Panc1 (cell line): ENCODE measurements at places on chromosomes 2 and 18. TPM values are rescaled to one million over a fixed set of nuclear protein-coding genes. Genes with fewer than 3 reads are reported as not detected.
A peak's percentile ranks its signal among the peaks of the same experiment; 100 is the strongest.

IL36B gene
- total RNA-seq: not detected

REG3A gene
- total RNA-seq: not detected

REG3G gene
- total RNA-seq: not detected

FAM237A gene
- total RNA-seq: not detected

PROC gene
- 1.1 TPM for total RNA-seq

STAM2 gene
- 29.1 TPM for total RNA-seq

PTPRN gene
- total RNA-seq: not detected

UGT1A10 gene
- total RNA-seq: not detected

LRRFIP1 gene
- 121 TPM for total RNA-seq

- no peak overlapping the region for H3K4me3 ChIP-seq
- no peak for DNase-seq
- no peak overlapping the region for H3K27ac ChIP-seq
- H3K36me3 ChIP-seq: no peaks in the 10 kb centered on the region
- no peaks in the 10 kb centered on the region for H3K27me3 ChIP-seq
- H3K4me1 ChIP-seq: no peaks in the 10 kb centered on the region
These were observed 37.5 kb downstream of the NR4A2 start for GRCh38 chr2:156294945-156295580.

DNA sequence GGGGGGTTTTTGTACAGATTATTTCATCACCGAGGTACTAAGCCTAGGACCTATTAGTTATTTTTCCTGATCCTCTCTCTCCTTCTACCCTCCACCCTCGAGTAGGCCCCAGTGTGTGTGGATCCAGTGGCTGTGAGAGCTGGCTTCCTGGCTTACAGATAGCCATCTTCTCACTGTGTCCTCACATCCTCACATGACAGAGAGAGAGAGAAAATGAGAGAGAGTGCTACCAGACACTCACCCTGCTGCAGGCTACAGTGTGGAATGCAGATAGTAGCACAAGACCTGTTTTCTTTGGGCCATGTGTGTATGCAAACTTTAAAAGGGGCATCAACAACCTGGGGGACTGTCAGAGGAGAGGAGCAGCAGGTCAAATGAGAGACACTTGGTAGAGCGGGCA lies 9.5 kb downstream of the KCNK3 start:
- H3K4me3 ChIP-seq: no peak overlapping the region
- DNase-seq: no peak
- H3K36me3 ChIP-seq: no peaks in the 10 kb centered on the region
- H3K27ac ChIP-seq: no peak overlapping the region
- no peaks in the 10 kb centered on the region for H3K27me3 ChIP-seq
- H3K4me1 ChIP-seq: peaks cover 6% of the 10 kb centered on the region; the same call in 1 of the 2 replicates

GRCh38 chr2:57886161-57886786 lies 160.3 kb upstream of the VRK2 start:
- no peak overlapping the region for H3K4me3 ChIP-seq
- H3K27ac ChIP-seq: no peak overlapping the region
- DNase-seq: no peak
- no peaks in the 10 kb centered on the region for H3K27me3 ChIP-seq

- H3K27ac ChIP-seq: no peak overlapping the region
- H3K36me3 ChIP-seq: no peaks in the 10 kb centered on the region
- no peaks in the 10 kb centered on the region for H3K27me3 ChIP-seq
- no peaks in the 10 kb centered on the region for H3K4me1 ChIP-seq
- no peak overlapping the region for H3K4me3 ChIP-seq
These were observed 104.5 kb downstream of the ZEB2 start for GRCh38 chr2:144415386-144415785.

GRCh38 chr18:28485210-28485801 lies 308.4 kb upstream of the CDH2 start:
- H3K27me3 ChIP-seq: no peaks in the 10 kb centered on the region
- no peak overlapping the region for H3K4me3 ChIP-seq
- H3K27ac ChIP-seq: no peak overlapping the region

- no peak overlapping the region for H3K27ac ChIP-seq
- H3K27me3 ChIP-seq: no peaks in the 10 kb centered on the region
- no peak for DNase-seq
- no peak overlapping the region for H3K4me3 ChIP-seq
- H3K4me1 ChIP-seq: peaks cover 8% of the 10 kb centered on the region; the same call in 1 of the 2 replicates
These were observed 95.0 kb downstream of the DGKD start for GRCh38 chr2:233449081-233449901.

DNA sequence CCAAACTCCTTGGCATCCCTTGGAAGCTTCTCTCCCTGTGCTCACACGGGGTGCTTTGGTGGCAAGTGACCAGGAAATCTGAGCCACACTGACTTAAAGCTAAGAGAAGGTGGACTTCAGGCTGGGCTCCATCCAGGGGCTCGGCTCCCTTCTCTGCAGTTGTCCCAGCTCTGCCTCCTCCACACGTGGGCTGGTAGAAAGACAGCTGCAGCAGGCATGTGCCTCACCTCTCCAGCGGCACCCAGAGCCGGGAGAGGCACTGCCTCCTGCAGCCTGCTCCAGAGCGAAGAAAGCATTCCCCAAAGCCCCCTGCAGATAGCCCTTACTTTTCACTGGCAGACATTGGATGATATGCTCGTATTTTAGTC lies 11.3 kb downstream of the KCNF1 start:
- H3K27me3 ChIP-seq: no peaks in the 10 kb centered on the region
- no peak overlapping the region for H3K27ac ChIP-seq
- no peaks in the 10 kb centered on the region for H3K4me1 ChIP-seq
- no peak overlapping the region for H3K4me3 ChIP-seq
- no peak for DNase-seq

- H3K27ac ChIP-seq: no peak overlapping the region
- no peaks in the 10 kb centered on the region for H3K36me3 ChIP-seq
- H3K4me1 ChIP-seq: no peaks in the 10 kb centered on the region
- no peaks in the 10 kb centered on the region for H3K27me3 ChIP-seq
- no peak for DNase-seq
- H3K4me3 ChIP-seq: no peak overlapping the region
These were observed 69.5 kb downstream of the GPD2 start for GRCh38 chr2:156505696-156506095.

- H3K4me1 ChIP-seq: no peaks in the 10 kb centered on the region
- H3K27ac ChIP-seq: no peak overlapping the region
- no peak for DNase-seq
- H3K4me3 ChIP-seq: no peak overlapping the region
- H3K27me3 ChIP-seq: peaks cover 7% of the 10 kb centered on the region; the same call in 1 of the 2 replicates
These were observed 212.4 kb downstream of the RPIA start for GRCh38 chr2:88903749-88904353.

- no peak overlapping the region for H3K4me3 ChIP-seq
- no peaks in the 10 kb centered on the region for H3K36me3 ChIP-seq
- no peaks in the 10 kb centered on the region for H3K4me1 ChIP-seq
- no peak for DNase-seq
- H3K27ac ChIP-seq: no peak overlapping the region
These were observed 42.1 kb upstream of the GLS start for GRCh38 chr2:190838492-190838910.

DNA sequence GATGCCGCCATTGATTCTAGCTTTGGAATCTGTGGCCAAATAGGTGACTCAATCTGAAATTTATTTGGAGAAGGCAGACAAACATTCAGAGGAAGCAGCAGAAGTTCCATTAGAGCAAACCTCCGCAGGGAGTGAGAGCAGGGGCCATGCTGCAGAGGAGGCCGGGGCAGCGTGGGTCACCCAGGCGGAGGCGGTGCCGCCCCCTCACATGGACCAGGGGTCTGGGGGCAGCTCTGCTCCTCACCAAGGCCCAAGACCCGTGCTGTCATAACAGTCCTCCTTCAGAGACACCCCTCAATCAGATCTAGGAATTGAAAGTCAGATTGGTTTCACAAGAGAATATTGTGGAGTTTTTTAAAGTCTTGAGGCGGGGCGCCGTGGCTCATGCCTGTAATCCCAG lies 92.4 kb downstream of the GBX2 start:
- H3K4me1 ChIP-seq: no peaks in the 10 kb centered on the region
- no peaks in the 10 kb centered on the region for H3K36me3 ChIP-seq
- H3K4me3 ChIP-seq: no peak overlapping the region
- no peak for DNase-seq

GRCh38 chr2:144156736-144157640 lies 362.9 kb downstream of the ZEB2 start:
- no peaks in the 10 kb centered on the region for H3K27me3 ChIP-seq
- DNase-seq: no peak
- H3K36me3 ChIP-seq: no peaks in the 10 kb centered on the region
- H3K27ac ChIP-seq: no peak overlapping the region
- H3K4me1 ChIP-seq: no peaks in the 10 kb centered on the region

GRCh38 chr2:223601932-223602666 lies at the start of gene SCG2:
TSS of gene SCG2 (minus strand) at chr2:223602361. CDS start at chr2:223599282, 3,079 bp downstream.
- peak within 1 kb of the TSS; percentile 26 for H3K4me3 ChIP-seq
- peak; percentile 15 for DNase-seq
- no peaks in the 10 kb centered on the region for H3K36me3 ChIP-seq
- H3K27me3 ChIP-seq: no peaks in the 10 kb centered on the region
- no peaks in the 10 kb centered on the region for H3K4me1 ChIP-seq

GRCh38 chr2:72144274-72144631 lies 3.4 kb downstream of the CYP26B1 start:
- no peak for DNase-seq
- peaks cover 15% of the 10 kb centered on the region for H3K4me1 ChIP-seq
- no peak overlapping the region for H3K27ac ChIP-seq
- H3K27me3 ChIP-seq: peaks cover 10% of the 10 kb centered on the region
- H3K4me3 ChIP-seq: peak overlapping the region; percentile 52

GRCh38 chr18:59612381-59612780 lies 84.8 kb downstream of the CCBE1 start:
- no peaks in the 10 kb centered on the region for H3K27me3 ChIP-seq
- DNase-seq: no peak
- H3K4me1 ChIP-seq: no peaks in the 10 kb centered on the region

DNA sequence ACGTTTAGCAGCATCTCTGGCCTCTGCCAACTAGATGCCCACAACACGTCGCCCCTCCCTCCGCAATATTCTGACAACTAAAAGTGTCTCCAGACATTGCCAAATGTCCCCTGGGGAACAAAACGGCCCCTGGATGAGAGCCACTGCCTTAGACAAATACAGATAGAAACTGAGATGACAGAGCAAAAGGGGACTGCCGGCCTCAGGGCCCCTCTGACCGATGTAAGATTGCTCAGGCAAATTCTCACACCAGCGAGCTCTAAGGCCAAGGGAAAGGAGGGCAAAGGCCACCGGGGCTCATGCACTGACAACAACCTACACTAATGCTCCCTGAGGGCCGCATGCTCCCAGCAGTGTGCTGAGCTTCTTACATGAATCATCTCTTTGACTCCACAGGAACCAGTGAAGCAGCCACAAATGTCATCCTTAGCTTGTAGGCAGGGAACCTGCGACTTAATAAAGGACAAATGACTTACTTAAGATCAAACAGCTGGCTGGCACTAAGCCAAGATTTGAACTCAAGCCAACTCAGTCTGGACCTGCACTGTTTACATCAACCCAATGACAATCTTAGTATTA lies 228.5 kb downstream of the TTC32 start:
- no peaks in the 10 kb centered on the region for H3K36me3 ChIP-seq
- no peaks in the 10 kb centered on the region for H3K27me3 ChIP-seq
- H3K27ac ChIP-seq: no peak overlapping the region
